Left hindlimb (tissue), 1 donor: ENCODE measurements at places on chromosomes 16 and 17.
A peak's percentile ranks its signal among the peaks of the same experiment; 100 is the strongest.

- DNase-seq = no peak
Observed at GRCh38 chr17:57315061-57316015, 59.0 kb downstream of the MSI2 start.

GRCh38 chr16:11020792-11021551, 76.6 kb downstream of the CLEC16A start:
- no peak for DNase-seq

DNA sequence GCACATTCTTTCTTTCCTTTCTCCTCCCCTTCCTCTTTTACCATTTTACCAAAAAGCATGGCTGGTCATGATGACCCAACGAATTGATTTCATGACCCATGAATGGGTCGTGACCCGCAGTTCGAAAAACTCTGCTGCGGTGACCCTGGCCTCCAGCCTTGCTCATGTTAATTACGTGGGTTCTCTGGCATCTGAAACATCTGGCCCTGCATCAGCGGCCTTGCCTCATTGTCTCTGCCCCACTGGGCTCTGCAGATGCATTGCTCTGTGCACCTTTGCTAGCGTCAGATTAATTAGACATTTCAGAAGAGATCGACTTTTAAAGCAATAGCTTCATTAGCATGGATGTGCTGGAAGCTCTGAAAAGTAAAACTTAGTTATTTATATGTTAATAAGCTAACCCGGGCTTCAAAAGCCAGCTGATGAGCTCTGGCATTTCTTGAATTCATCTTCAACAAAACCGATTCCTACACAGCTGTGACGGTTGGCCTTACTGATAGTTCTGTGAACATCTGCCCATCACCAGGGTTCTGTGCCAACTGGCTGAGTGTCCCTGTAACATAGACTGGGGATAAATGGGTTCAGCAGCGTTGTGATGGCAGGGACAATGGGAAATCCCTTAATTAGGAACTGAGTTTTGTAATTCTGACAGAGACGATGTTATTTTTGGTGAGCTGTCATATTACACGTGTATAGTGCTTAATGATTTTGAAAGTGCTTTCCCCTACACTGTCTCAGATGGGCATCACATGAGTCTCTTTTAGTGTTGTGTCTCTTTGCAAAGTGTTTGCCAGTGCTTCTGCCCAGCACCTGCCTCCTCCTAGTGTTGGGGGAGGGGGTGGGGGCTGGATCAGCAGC, 225.9 kb upstream of the EEF2KMT start:
- DNase-seq = no peak

DNA sequence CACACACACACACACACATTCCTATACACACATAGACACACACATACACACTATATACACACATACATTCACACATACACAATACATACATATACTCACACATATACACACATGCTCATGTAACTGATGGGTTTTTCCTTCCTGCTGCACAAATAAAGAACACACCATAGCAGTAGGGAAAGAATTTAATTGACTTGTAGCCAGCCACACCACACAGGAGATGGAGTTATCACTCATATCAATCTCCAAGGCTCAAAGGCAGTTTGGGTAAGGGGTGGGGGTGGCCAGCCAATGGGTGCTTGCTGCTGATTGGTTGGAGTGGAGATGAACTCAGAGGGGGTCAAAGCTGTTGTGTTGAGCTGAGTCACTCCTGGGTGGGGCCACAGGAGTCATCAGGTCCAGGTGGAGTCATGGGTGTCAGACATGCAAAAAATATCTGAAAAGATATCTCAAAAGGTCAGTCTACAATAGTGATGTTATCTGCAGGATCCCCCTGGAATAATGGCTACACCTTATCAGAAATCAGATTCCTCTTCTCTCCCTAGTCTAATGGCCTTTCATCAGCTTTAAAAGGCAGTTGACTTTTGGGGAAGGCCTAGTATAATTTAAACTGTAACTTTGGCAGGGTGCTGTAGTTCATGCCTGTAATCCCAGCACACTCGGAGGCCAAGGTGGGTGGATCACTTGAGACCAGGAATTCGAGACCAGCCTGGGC, 46.1 kb downstream of the WSB1 start:
- no peak for DNase-seq

DNA sequence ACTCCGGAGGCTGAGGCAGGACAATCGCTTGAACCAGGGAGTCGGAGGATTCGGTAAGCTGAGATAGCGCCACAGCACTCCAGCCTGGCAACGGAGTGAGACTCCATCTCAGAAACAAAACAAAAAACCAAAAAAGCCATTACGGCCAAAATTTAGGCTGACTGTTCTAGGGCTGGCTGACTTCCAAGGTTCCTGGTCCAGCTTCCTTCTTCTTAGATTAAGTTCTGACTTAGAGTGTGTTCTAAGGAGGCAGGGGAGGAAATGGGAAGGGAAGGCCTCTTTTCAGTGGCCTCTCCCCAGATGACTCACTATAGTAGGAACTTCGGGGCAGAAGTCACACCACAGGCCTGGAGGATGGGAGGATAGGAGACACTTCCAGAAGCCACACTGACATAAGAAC, 27.7 kb upstream of the CLEC18B start:
- DNase-seq = peak; percentile 50

DNA sequence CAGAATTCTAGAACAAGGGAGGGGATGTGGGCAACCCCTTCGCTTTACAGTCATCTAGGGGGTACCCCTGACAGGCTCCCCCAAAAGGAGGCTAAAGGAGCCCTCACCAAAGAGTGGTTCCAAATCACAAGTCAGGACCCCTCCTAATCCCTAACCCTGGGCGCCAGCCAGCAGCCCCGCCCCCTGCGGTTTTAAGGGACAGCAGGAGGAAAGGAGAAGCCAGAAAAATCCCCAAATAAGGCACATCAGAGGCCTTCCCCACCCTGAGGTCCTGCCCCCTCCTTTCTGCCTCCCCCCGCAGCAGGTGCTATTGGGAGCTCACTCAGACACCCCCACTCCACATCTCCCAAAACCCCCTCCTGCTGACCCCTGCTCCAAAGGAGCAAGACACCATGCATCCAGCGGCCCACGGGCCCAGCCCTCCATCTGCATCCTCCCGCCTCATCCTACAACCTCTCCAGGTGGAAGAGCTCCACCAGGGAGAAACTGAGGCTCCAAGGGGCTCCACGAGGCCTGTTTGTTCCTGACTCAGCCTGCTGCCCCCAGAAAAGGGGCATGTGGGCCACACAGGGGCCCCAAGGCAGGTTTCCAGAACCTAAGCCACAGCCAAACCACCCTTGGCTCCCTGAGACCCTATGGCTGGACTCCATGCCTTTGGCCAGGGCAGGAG, 93.5 kb downstream of the GOSR1 start:
- no peak for DNase-seq

DNA sequence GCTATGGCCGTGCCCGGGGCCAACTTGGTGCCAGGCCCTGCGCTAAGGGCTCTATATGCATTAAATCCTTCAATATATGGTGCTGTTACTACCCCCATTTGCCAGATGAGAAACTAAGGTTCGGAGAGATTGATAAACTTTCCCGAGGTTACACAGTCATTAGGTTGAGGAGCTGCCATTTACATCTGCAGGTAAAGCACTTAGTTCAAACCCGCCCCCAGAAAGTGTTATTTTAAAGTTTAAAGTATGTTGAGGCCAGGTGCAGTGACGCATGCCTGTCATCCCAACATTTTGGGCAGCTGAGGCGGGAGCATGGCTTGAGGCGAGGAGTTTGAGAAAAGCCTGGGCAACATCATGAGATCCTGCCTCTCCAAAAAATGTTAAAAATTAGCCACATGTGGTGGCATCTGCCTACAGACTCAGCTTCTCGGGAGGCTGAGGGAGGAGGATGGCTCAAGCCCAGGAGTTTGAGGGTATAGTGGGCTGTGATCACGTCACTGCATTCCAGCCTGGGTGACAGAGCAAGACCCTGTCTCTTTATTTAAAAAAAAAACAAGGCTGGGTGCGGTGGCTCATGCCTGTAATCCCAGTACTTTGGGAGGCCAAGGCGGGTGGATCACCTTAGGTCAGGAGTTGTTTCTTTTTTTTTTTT, 264.7 kb downstream of the PARN start:
- no peak for DNase-seq

GRCh38 chr17:67546578-67547527, 169.8 kb downstream of the PITPNC1 start:
- DNase-seq = peak; percentile 50

DNA sequence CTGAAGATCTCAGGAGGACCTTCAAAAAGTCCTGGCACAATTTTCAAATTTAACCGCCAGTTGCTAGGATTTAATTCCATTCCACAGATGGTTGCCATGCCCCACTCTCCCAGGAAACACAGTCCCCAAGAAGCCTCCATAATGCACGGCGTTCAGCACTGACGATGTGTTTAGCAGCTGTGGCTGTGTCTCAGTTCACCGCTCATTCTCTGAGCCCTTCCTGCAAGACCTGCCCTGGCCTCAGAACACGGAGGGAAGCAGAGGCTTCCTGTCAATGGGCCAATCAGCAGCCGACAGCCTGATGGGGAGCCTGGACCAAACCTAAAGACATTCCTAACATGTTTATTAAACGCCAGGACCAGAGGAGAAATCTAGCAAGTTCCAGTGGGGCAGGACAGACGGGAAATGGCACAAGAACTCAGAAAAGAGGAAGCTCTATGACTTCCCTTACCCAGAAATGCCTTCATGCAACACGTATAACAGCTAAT, 4.9 kb downstream of the MYLK3 start:
- DNase-seq = no peak

DNA sequence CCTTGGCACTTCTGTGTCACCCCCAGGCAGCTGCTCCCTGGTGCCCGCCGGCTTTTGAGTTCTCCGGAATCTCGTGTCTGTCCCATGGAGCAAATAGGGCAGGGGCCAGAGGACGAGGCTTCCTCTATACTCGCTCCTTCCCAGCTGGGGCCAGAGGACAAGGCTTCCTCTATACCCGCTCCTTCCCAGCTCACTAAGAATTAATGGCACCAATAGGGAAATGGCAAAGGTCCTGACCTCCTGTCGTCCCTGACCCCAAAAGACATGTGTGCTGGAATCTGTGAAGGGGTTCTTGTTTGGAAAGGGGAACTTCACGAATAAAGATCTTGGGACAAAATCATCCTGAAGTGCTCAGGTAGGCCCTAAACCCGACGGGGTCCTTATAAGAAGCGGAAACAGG, 7.6 kb downstream of the SGSH start:
- peak; percentile 13 for DNase-seq

- no peak for DNase-seq
Observed at GRCh38 chr17:16322636-16323035, 30.6 kb downstream of the CENPV start.

DNA sequence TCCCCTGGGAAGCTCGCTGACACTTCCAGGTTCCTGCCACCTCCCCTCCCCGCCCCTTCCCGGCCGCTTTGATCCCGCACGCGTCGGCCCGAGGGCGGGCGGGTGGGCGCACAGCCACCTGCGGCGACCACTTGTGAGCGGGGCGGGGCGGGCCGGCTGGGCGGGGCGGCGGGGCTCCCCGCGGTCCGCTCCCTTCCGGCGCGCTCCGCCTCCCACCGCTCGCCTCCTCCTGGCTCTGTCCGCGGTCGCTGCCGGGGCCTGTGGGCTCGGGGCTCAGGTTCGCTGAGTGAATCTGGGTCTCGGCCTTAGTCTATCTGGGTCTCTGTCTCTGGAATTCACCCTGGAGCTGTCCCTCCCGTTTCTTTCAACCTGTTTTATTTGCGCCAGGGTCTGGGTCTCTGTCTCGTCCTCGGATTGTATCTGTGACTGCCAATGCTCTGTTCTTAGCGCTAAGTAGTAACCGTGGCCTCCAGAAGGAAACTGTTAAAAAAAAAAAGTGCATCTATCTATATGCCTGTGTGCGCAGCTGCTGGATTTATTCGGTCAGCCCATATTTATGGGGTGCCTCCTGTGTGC, 2.7 kb upstream of the HES7 start:
- peak; percentile 71 for DNase-seq

DNA sequence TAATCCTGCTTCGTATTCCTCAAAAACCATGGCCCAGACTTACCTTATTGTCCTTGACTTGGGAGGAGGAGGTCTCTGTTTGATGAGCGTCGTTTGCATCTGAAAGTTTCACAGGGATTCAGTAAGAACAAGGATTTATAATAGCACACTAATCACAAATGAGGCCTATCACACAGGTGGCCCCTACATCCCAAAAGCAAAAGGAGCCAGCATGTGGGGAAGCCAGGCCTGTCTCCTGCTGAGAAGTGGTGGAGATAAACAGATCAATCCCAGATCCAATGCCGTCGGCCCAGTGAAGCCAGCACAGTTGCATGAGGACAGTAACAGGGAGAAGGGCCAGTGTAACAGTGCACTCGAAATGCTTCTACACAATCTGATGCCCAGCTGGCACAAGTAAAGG, 13.3 kb upstream of the EVPL start:
- no peak for DNase-seq

- DNase-seq = no peak
Observed at GRCh38 chr17:39096508-39097149, 54.8 kb downstream of the PLXDC1 start.

- no peak for DNase-seq
Observed at GRCh38 chr16:84061236-84061819, 18.7 kb upstream of the SLC38A8 start.

GRCh38 chr17:7016418-7016817, 4.0 kb downstream of the RNASEK start:
- DNase-seq = no peak

- DNase-seq = no peak
Observed at GRCh38 chr17:48545022-48545375, at the start of gene HOXB2. Gene HOXB2, minus strand, starts transcription at chr17:48545109. Its CDS starts 198 bp downstream, at chr17:48544911.

DNA sequence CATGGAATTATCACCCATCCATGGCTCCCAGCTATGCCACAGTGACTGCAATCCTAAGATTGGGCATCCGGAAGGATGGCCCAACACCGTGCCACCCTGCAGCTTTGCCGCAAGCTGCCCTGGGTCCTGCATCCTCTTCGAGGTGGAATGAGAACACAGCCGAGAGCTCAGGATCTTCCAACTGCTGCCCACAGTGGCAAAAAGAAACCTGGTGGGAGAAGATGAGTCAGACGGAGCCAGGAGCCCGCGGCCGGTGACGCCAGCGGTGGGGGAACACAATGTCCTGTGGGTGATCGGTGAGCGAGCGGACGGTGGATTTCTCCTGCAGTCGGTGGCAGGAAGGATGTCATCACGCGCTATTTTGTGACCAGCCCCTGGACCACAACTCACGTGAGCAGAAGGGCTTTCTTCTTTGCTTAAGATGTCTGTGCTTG, 20.1 kb downstream of the CD7 start:
- DNase-seq = no peak

DNA sequence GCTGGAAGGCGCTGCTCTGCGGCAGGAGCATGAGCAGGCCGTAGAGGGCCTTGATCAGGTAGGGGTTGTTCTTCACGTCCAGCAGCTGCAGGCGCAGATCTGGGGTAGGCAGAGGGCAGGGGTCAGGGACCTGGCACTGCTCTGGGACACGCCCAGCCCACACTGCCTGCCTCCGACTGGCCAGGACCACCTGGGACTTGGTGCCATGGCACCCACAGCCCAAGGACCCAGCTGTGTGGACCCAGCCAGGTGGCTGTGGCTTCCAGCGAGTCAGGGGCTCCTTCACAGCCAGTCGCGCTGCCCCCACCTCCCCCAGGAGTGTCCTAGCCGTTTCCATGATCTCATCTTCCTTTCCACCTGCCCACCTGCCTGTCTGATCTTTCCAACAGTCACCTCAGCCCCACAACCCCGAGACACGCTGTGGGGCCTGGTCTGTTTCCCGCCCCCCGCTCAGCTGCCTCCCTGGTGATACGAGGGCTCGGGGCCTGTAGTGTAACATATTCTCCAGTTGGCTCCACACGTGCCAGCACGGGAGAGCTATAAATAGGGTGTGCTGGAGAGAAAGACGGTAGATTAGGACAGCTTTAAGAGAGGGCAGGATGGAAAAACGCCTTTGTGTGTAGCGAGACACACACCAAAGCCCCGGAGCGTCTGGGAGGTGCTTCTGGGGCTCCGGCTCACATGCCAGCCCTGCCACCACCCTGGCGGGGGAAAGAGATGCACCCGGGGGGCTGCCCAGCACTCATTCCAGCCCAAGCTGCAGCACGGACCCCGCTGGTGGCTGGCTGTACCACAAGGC, 7.2 kb upstream of the MTSS2 start:
- DNase-seq = peak; percentile 79
